Germinal center (tissue), 1 donor: ENCODE measurements at places on chromosomes 2 and 18.

GRCh38 chr18:49704334-49704733 is 109.0 kb downstream of the ACAA2 start:
- DNase-seq, result no peak

DNA sequence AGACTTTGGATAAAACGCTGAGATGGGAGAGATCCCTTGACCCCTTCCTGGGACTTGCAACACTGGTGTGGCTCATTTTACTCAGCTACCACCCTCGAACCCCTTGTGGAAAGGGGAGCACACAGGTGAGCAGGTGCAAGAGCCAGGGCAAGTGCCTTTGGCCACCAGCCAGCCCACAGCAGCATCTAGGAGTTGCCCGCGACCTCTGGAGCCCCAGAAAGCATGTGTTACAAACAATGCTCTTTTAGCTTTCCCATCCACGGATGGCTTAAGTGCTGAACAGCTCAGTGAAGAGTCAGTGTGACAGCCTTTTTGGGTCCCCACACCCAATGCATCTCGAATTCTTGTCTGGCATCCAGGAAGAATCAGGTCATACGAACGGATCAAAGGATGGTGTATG is 197.8 kb downstream of the MEMO1 start:
- DNase-seq, result no peak

GRCh38 chr2:170972296-170973224 is 43.5 kb downstream of the GORASP2 start:
- no peak for DNase-seq

DNA sequence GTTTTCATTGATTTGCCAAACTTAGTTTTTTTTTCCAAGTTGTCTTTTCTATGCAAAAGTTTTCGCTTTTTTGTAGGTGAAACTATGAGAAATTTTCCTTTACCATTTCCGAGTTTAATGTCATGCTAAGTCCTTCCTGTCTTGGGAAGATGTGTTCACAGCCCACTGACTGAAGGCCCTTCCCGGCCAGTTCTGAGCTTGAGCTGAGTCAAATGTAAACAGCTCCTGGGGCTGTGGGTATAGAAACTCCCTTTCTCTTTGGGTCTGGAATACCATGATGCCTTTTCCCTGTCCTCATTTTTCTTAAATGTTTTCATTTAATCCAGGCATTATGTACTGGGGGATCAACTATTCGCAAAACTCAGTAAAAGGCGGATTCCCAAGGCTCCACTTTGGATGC is 69.8 kb upstream of the IL1R1 start:
- no peak for DNase-seq

DNA sequence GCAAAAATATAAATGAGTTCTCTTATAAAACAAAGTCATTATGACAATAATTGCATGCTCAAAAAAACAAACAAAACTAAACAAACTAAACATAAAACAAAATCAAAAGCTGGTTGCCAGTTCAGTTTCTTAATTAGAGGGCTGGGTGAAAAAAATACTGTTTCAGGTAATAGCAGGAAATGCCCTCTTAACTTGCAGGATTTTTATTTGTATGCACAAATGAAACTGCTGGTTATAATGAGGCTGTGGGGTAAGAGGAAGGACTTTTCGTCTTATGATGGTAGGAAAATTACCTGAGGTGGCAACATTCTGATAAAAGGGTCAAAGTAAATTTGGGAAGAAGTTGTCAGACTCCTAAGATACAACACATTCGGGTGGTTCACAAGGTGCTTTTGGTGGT is 21.5 kb upstream of the CDKL4 start:
- peak; percentile 16 for DNase-seq

DNA sequence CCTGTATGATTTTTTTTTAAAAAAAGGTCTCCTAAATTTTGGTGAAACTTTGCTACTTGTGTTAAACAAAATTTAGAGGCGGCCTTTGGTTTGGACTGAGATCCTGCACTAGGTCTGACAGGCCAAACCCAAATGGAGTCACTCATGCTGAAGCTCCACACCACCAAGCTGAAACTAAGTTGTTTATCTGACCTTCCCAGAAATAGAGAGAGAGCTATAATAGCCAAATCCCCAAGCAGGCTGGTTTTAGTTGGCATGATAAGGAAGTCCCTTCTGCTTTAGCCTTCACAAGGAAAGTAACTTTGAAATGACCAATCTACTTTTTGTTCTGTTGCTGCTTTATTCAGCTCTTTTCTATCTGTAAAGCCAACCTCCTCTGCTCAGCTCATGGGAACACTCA is 17.1 kb upstream of the THUMPD2 start:
- DNase-seq, result no peak

DNA sequence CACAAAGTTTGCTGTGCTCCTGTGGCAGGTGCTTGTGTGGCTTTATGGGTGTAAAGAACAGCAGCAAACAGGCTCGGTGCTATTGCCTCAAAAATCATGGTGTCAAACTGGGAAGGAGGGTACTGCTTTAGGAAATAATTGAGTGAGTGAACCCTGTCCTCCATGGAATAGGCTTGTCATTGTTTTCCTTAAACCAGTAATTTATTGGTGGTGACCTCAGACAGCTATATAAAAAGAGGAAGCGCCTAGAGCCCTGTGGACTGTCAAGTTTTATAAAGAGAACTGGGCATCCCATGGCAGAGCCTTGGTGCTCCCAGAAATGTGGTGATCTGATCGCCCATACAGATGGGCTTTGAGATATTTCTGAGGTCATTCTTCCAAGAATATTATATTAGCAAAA is 4.7 kb upstream of the CXCR4 start:
- no peak for DNase-seq

DNA sequence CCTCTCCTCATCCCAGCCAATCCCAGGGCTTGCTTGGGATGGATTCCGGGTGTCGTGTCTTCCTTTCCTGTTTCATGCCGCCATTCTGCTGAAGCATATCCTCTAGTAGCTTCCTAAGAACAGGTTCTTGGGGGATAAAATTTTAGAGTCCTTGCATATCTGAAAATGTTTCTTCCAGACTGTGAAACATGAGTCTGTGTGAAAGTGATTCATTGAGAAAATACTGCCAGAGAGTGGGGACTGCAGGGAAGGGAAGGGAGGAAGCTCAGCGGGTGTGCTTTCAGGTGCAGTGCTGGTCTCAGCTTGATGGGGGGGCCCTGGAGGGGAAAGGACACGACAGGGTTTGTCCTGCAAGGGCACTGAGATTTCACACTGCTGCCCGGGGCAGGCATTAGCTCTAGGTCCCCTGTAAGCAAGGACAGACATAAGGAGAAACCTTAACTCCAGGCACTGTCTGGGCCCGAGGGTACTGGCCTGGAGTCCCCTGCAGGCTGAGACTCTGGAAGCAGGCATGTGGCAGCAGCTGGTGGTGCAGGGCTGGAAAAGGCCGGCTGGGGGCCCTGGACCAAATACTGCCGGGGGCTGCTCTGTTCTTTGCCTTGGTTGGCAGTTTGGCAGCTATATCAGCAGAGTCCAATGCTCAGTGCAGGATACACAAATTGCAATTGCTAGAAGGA is 97.6 kb upstream of the HS6ST1 start:
- no peak for DNase-seq
